ENCODE measurements at places on chromosomes 7 and 10.

- DNase-seq: no peak
Measured at GRCh38 chr10:3193751-3194150, 21.2 kb upstream of the PITRM1 start.

GRCh38 chr7:135729230-135729629, 1.2 kb upstream of the SLC13A4 start:
- no peak for DNase-seq

- no peak for DNase-seq
Measured at GRCh38 chr10:46236941-46237681, 49.7 kb upstream of the ANTXRL start.

GRCh38 chr7:129782818-129783583, 169.8 kb downstream of the UBE2H start:
- DNase-seq: no peak

- no peak for DNase-seq
Measured at GRCh38 chr10:57844387-57844998, 423.2 kb downstream of the IPMK start.

DNA sequence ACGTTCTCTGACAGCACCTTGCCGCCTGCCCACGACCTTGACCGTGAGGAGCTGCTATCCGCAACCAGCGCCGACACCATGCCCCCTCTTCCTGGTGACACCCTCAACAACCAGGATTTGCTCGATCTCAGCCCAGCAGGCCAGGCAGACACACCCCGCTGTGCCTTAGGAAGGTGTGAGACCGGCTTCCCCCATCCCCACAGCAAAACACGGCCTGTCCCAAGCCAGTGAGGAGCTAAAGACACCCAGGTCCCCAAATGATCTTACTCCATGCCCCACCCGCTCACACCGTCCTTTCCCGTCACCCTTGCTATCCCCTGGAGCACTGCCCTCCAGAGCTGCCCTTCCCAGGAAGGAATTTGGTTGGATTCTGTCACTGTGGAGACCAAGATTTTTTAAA, 21.3 kb upstream of the TTYH3 start:
- no peak for DNase-seq

DNA sequence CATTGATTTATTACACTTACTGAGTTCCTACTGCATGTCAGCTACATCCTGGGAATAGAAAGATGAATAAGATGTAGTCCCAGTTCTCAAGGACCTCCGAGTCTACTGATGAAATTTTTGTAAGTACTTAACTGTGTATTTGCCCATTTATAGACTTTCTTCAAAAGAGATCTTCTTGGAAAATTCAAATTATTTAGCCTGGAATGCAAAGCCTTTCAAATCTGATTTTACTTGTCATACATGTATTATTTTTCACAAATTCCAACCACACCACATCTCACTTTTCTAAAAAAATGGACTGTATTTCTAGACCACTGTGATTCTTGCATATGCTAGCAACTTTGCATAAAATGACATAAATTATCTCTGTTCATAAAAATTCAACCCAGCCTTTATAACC, 581.3 kb downstream of the ATRNL1 start:
- no peak for DNase-seq

DNA sequence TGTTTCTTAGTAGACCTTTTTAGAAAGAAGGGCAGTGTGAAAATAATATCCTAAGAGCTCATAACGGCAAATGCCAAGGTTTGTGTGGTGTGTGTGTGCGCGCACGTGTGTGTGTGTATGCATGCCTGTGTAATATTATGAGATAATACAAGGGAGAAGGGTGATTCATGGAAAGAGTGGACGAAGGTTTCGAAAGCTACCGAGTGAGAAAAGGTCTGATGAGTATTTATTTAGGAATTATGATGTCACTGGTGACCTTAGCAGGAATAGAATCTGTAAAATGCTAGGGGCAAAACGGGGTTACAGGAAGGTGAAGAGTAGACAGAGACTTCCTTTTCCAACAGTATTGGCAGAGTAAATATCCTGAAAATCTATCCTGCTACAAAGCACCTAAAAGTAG, 107.3 kb downstream of the AHR start:
- no peak for DNase-seq

DNA sequence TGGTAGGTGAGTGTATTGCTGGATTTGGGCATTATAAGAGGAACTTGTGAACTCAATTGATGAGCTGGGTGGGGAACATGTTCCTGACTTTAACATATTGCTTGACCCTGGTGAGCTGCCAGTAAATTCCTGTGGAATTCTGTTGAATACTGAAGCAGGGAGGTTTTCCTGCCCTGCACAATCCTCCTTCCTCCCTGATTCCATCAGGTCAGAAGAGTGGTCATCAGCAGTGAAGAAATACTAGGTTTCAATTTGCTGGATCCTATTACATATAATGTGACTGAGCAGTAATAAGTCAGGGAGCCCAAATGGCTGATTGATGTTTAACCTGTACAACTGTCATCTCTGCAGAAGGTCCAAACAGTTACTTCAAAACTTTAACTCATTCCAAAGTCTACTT, 581.2 kb downstream of the SUGCT start:
- no peak for DNase-seq

GRCh38 chr7:137151041-137151689, 192.4 kb downstream of the PTN start:
- no peak for DNase-seq

DNA sequence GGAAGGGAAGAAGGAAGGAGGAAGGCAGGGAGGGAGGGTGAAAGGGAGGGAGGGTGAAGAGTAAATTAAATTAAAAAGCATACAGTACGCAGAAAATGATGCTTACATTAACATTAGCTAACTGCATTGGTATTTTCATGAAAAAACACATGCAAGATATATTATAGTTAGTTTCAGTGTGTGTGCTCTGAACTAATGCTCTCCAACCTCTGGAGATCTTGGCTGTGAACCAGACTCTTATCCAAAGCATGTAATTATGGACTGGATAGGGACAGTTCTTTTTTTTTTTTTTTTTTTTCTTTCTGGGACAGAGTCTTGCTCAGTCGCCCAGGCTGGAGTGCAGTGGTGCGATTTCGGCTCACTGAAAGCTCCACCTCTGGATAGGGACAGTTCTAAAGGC, 357.0 kb downstream of the FRMD4A start:
- no peak for DNase-seq

DNA sequence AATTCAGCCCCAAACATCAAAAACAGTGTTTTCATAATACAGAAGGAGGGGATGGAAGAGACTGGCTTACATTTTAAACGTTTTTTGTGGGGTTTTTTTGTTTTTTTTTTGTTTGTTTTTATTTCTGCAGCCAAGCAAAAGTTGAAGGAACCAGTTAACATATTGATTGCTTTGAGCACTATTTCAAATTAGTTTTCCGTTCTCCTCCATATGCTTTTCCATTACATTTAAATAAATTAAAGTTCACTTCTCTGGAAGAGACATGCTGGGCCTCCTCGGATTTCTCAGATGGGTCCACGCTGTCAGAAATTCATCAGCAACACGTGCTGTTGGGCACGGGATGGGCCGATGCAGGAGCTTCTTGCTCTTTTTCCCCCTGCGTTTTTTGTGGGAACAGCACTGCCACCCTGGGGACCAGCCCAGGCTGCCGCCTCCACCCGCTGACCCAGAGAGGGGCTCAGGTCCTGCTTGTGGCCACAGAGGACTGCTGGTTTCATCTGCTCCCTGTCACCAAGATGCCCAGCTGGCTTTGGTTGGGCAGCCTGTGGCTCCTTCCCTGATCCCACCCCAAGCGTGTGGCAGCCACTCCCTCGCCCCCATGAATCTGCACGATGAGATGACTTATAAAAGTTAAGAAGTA, 67.7 kb upstream of the CHST15 start:
- DNase-seq: no peak

- DNase-seq: no peak
Measured at GRCh38 chr7:15043931-15044330, 141.4 kb upstream of the DGKB start.
